ENCODE measurements at places on chromosomes 4 and X.

- DNase-seq = no peak
Observed at GRCh38 chr4:175374459-175374858, 437.6 kb downstream of the GPM6A start.

DNA sequence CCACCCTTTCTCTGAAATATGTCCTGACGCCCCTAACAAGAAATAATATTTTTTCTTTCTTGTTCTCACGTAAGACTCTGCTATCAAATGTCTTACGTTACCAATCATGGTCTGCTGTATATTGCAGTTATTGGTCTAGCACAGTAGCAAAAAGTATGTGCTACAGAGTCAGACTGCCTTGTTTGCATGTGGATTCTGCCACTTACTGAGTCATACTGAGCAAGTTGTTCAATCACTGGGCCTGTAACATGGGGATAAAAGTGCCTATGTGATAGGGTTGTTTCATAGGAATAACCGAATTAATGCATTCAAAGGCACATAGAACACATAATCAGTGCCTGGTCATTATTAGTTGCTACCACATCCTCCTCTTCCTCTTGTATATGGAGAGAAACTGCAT, 14.1 kb downstream of the RPGR start:
- DNase-seq = no peak

GRCh38 chr4:7358100-7358735, 76.5 kb downstream of the PSAPL1 start:
- peak; percentile 20 for DNase-seq

DNA sequence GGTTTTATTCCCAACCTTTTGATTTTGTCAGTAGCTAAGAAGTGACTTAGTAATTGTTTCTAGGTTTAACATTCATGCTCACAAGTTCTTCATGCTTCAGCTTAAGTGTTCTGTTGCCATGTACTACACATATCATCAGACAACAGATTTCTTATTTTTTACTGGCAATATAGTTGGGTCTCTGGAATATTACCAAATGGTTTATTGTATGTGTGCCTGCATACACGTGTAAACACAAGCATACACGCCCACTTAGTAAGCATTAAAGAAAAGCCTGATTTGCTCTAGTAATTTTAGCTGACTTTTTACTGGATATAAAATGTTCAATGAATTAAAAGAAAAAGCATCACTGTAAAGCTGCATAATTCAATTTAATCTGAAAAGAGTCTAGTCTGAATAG, 199.8 kb downstream of the CAMK2D start:
- no peak for DNase-seq

DNA sequence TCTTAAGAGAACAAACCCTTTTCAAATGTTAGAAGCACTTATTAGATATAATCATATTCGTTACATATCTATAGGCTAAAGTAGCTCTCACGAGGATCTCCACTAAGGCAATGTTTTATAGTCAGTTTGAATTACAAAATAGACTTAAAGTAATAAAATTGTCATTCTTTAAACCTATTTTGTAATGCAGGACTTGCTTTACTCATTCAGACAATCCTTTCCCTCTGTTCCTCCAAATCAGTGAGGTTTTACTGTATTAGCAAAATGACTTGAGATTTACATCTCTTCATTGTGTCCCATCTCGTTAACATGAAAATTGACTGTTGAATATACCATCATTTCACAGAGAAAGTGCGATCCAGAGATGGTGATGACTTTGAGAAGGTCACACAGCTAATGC, 264.4 kb downstream of the THOC2 start:
- DNase-seq = no peak

GRCh38 chrX:38919202-38919601, 117.9 kb downstream of the MID1IP1 start:
- DNase-seq = no peak

DNA sequence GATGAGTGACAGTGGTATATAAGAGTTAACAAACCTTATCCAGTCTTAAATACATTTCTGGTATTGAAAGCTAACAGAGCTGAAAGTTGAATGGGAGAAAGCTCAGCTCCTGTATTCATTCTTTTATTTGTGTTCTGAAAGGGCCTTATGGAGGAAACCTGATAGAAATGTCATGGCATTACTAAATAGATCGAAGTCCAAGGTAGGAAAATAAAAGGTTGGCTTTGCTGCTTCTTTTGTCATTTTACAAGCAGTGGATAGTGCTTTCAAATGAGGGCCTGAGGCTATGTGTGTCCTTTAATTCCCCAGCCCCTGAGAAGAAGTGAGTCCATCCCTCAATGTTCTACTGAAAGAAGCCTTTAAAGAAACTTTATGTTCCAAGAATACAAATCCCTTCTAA, 974.3 kb upstream of the INTU start:
- peak; percentile 12 for DNase-seq

DNA sequence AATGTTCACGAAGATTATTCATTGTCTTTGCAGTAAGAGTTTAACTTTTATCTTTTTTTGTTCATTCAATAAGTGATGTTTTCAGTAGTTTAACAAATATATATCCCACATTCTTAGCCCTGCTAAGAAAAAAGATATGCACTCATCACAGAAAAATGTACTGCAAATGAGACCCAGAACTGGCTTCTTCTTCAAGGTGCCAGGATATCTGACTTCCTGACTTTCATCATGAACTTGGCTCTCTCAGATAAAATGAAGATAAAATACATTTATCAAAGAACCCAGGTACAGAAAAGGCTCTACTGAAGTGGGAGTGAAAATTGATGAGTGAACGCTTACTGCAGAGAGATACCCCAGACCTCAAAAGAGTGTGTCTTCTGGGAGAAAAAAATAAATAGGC, 177.8 kb upstream of the DKK2 start:
- no peak for DNase-seq

- no peak for DNase-seq
Observed at GRCh38 chr4:108916638-108917037, 153.8 kb upstream of the ETNPPL start.

DNA sequence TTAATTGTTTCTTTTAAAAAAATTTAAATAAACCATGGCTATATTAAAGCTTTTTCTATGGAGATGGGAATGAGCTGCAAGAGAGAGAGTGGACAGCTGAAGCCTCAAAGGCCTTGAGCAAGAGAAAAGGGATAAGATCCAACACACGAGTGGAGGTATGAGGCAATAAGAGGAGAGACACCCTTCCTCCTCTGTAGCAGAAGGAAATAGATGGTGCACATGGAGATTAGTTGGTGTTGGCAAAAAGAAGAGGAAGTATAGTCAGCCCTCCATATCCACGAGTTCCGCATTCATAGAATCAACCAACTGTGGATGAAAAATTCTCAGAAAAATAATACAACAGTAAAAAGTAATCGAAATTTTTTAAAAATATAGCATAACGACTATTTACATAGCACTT, 3.2 kb downstream of the CXorf38 start:
- DNase-seq = no peak

DNA sequence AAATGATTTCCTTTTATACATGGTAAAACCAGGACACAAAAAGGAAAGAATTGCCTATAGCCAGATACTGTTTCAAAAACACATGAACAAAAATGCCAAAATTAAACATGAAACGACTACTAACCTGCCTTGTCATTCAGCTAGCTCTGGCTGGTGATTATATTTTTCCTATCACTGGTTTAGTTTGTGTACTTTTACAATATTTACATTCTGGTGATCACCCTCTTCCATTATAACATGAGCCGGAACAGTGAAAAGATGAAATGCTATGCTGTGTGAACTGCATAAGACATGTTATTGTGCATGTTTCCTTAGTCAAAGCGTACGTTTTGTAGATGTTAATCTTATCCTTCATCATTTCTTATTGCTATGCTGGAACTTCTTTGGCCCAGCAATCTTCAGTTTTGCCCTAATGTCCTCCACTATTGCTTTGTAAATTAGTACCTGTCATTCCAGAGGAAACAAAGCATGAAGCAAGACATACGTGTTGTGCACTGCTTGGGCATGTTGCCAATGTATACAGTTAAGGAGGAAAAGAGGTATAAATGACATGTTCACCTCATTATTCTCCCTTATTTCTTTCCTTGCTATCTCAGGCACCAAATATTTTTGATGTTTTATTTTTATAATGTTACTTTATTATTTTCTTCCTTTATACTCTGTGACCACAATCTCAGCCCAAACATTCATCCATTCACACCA, 386.3 kb downstream of the ARHGAP24 start:
- peak; percentile 87 for DNase-seq

- no peak for DNase-seq
Observed at GRCh38 chr4:126065016-126065415, 750.3 kb downstream of the FAT4 start.

- DNase-seq = no peak
Observed at GRCh38 chrX:2508648-2509335, 8.0 kb upstream of the DHRSX start.

DNA sequence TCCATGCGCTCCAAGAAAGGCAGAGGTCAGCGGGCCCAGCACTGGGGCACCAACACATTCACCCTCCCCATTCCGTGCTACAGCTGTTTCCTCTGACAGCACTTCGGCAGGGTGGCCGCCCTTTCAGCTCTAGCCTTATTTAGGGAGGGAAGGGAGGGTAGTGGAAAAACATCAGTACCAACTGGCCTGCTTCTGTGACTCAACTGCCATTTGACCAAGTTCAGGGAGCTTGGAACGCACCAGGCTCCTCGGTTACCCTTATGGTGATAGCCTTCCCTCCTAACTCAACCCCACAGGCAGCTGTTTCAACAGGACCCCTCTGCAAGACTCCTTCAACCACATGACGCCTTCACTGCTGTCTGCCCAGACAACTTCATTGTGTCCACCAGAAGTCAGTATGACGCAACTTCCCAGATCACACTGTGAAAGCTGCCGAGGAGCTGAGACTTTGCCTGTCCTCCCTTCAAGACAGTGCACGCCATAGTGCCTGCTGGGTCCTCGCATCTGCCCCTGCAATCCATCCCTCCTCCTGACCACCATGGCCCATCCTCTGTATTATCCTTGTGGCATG, 132.2 kb downstream of the AFAP1 start:
- no peak for DNase-seq

DNA sequence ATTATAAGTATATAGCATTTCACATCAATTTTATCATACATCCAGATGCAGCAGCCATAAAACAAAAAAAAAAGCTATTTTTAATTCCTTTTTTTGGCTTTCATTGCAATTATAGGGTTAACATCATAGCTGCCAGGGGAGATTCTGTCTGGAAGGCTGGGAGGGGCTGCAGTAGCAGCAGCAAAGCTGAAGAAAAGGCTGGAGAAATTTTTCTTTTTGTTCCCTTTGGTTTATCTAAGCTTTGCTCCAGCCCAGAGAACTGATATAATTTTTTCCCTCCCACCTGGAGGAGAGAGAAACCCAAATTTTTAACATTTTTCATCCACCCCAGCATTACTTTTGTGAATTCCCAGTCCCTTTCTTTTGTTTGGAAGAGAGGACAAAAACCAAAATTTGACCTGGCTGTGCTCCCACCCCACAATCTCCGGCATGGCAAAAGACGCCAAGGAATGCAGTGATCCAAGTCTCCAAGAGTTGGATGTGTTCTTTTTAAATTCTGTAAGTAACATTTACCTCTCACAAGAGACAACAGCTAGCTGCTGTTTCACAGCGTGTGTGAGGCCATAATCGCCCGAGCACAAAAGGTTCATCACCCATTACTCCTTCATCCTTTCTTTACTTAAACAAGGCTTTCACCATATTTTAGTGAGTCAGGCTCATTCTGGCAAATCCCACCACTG, 25.1 kb upstream of the FAM156A start:
- no peak for DNase-seq

DNA sequence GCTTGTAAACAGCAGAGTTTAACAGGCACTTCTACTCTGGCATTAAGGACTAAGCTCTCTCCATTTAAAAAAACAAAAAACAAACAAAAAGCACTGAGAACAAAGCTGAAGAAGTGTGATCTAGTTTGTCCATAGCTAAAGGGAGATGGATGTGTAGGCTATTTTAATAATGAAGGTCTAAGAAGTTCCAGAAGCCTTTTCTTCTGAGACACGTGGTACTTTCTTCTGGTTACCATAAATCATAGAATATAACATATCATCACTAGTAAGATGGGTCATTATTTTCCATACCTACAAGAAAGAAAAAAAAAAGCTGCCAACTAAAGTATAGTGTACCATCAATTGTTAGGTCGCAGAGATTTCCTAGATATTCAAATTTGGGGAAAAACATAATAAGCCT, 722 bp upstream of the NBDY start:
- peak; percentile 11 for DNase-seq

- DNase-seq = peak; percentile 45
Observed at GRCh38 chrX:124407226-124407625, 60.9 kb downstream of the SH2D1A start.

DNA sequence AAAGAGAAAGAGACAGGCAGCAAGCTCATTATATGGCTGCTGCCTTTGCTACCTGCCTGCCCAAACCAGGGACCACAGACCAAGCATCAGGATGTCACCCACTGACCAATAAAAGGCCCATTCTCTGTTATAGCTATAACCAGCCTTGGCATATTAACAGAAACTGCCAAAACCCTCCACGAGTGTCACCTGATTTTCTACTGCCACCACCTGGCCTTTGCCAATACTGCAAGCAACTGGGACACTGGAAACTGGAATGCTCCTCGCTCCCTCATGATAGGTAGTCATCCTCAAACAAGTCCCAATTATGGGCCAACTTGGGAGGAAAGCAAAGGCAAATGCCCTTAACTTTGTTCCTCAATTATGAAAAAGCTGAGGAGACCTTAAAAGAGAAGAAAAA, 76.0 kb downstream of the SPIN4 start:
- DNase-seq = no peak

DNA sequence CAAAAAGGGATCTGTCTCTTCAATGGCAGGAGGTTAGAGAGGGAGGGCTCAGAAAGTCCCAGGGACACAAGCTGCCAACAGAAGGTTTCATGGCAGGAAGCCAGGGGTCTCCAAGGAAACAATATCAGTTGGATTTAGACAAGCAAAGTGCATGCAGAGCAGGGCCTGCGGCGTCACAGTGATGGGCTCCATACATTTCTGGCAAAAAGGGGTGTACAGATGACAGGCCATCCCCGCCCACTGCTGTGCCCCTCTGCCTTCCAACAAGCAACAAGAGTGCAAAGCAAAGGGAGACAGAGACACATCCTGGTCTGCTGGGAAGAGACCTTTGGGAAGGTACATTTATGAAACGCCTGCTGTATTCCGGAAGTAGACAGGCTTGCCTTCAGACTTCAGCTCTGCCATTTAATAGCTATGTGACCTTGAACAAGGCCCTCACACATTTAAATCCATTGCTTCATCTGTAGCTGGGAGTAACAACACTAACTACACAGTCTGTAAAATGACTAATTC, 121.2 kb downstream of the AFAP1 start:
- DNase-seq = peak; percentile 72

- peak; percentile 31 for DNase-seq
Observed at GRCh38 chrX:155070038-155070437, 898 bp downstream of the CMC4 start.

DNA sequence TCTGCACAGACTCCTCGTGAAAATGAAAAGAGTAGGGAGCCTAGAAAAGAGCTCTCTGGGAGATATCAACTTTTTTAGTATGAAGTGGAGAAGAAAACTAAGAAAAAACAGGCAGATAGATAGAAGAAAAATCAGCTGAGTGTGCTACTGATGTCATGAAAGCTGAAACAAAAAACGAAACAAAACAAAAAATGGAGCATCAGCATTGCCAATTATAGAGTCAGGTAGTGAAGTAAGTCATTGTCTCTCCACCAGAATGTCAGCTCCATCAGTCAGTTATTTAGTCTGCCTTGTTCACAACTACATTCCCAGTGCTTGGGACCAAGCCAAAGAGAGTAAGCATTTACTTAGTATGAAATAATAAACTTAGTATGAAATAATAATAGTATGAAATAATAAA, 595.1 kb downstream of the STPG2 start:
- no peak for DNase-seq

Measured in NCI-H69 (cell line).